ENCODE measurements at places on chromosomes 16 and 17.

DNA sequence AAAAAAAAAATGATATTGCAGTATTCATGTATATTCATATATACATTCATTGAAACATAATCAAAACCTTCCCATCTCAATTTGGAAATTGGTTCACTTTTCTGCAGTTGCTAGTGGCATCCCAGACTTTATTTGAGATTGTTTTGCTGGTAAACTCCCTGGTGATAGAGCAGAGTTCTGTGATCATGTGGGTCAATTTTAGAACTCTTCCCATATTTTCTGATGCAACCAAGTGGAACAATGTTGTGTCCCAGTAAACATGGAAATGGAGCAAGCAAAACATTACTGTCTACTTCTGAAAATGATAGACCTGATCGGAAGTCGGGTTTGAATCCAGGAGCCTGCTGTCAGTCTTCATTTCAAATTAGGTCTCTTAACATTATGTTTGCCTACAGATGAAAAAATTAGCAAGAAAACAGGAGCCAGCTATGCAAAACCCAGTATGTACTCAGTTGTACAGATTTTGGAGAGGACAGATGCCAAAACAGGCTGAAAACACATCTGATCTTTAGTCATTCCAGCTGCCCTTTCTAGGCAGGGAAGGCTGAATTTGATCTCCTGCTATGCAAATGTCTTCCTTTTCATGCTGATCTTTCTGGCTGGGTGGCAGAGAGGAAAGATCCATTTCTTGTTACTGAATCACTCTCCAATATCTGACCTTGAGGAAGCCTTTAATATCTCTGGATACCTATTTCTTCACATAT is 786.6 kb upstream of the SOX9 start:
- no peak for DNase-seq

DNA sequence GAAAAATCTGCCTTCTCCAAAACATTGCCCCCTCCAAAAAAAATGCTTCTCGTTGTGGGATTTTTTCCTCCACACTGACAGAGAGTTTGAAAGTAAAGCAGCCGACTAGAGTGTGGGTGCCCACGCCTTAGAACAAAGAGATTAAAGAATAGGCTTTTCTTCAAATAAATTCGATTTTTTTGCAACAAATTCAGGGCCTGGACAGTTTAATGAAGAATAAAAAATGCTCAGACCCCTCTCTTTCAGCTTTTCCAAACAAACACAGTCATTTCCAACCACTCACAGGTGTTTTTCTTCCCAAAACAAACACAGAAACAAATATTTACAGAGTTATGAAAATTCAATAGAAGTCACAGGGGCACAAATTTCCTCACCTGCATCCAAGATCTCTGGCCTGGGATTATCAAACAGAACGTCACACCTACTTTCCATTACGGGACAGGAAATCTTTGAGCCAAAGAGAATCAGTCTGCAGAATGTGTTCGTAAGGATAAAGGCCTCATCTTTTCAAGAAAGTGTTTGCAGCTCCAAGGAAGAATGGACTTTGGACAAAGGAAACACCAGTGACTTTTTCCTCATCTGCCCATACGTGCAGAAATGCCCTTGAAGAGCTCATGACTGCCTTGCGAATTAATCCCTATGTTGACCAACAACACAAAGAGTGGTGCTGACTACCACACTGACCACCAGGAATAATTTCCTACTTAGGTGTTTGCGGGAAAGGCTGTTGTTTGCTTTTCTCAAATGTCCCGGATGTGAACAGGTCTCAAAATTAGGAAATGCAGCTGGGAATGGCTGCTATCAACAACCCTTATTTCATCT is 31.3 kb upstream of the TOX3 start:
- no peak for DNase-seq

- DNase-seq, result no peak
Observed at GRCh38 chr16:57961538-57961937, 9.4 kb downstream of the CNGB1 start.

DNA sequence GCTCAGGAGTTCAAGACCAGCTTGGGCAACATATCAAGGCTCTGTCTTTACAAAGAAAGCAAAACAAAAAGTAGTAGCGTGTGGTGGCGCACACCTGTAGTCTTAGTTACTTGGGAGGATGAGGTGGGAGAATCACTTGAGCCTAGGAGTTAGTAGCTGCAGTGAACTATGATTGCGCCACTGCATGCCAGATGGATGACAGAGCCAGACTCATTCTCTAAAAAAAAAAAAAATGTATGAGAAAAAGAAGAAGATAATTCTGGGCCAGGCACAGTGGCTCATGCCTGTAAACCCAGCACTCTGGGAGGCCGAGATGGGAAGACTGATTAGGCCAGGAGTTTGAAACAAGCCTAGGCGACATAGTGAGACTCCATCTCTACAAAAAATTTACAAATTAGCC is 28.5 kb downstream of the STAT5B start:
- no peak for DNase-seq

DNA sequence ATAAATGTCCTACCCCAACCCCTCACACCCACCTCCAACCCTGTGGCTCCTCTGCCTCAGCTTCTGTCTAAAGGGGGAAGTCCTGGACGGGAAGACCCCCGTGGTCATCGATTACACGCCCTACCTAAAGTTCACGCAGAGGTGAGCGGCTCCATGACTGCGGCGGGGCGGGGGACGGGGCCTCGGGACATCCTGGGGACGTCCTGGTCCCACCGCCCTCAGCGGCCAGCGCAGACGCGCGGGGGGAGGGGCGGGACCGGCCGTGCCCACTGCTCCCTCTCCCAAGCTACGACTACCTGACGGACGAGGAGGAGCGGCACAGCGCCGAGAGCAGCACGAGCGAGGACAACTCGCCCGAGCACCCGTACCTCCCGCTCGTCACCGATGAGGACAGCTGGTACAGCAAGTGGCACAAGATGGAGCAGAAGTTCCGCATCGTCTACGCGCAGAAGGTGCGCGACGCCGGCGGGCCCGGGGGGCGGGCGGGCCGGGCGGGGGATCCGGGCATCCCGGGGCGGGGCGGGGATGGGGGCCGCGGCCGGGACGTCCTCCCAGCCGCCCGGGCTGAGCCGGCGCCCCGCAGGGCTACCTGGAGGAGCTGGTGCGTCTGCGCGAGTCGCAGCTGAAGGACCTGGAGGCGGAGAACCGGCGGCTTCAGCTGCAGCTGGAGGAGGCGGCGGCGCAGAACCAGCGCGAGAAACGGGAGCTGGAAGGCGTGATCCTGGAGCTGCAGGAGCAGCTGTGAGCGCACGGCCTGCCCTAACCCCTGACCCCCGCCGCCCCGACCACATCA is 6.7 kb downstream of the RUNDC3A start:
- no peak for DNase-seq

Measured in stimulated activated CD8-positive, alpha-beta memory T cell treated with anti-CD3 and anti-CD28 coated beads, Interleukin-7, amount 100 ng/mL, for 1 hour (primary cell).